ENCODE measurements at places on chromosomes 4 and X.

DNA sequence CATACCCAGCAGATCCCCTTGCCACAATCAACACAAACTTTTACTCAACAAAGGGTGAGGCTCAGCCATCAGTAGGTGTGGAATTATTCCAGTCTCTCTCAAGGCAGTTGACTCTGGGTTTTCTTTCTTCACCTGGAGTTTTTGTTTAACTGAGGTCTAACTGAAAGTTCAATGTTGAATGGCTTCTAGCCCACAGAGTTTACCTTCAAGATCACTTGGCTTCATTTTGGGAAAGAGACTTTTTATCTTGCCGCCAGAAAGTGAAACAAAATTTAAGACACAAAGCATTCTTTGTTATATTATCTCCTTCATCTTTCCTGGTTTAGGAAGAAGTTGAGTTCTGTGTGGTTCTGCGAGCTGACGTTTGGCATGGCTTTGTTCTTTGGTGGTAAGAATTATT, 83.8 kb upstream of the RASGEF1B start:
- no peak for DNase-seq

- no peak for DNase-seq
These were observed 33.0 kb downstream of the CCNG2 start for GRCh38 chr4:77190053-77190452.

DNA sequence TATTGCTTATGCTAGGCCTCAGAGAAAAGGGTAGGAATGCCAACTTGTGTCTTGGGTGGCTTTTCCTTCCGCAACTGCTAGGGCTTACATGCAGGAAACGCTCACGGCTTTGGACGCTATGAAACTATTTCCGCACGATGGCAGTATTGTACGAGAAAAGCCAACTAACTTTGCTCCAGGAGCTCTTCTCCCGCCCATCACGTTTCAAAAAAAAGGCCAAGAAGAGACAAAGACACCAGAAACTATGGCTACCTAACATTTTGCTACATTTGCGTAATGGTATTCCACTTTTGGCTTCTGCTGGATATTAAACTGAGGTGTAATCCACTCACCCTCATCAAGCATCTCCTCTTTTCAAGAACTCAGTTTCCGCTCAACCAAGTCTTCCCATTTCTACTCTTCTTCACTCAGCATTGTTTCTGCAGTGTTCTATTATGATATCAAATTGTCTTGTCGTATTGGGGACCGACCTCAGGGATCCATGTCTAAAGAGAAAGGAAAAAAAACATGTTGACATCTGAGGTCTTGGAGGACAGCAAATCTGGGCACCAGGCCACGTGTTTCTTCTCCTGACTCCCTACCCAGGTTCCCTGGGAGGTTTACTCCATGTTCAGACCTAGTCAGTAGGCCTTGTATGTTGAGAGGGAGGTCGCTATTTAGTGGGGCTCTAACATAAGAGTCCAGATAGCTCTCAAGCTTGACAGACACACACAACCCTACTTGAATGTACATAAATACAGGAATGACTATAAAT, 239.4 kb upstream of the STK26 start:
- no peak for DNase-seq

DNA sequence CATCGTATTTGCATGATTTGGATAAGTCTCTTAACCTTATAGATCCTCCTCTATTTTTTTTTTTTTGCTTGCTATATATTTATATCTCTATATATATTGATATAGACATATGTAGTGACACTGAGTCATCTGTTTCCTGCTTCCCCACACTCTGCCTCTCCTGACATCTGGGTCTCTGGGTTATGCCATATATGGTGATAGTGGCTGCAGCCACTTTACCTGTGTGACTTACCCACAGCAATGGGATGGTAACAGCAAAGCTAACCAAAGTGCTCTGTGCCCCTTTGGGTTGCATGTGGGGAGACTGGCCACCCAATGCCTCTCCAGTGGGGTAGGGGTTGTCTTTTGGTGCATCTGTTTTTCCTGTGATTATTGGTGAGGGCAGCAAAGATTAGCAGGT, 14.5 kb downstream of the CMC4 start:
- DNase-seq, result no peak

DNA sequence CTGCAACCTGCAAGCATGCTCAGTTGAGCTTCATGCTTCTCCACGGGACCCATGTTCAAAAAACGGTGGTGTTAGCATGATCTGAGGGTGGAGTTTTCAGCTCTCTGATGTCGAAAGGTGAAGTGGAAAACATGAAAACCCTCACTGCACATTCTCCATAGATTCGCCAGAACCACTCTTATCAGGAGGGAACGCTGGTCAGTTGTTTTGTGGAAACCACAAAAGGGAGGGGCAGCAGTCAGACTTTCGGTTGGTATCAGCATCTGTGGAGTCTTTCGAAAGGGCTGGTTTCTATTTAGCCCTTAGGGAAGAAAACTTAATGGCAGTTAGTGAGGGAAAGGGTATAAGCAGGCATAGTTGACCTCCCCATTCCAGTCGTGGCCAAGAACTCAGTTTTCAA, 12.6 kb downstream of the PPA2 start:
- no peak for DNase-seq

GRCh38 chrX:115560211-115560977, 580 bp upstream of the PLS3 start:
- no peak for DNase-seq

- DNase-seq, result no peak
These were observed 67.9 kb downstream of the SLAIN2 start for GRCh38 chr4:48409203-48409602.

DNA sequence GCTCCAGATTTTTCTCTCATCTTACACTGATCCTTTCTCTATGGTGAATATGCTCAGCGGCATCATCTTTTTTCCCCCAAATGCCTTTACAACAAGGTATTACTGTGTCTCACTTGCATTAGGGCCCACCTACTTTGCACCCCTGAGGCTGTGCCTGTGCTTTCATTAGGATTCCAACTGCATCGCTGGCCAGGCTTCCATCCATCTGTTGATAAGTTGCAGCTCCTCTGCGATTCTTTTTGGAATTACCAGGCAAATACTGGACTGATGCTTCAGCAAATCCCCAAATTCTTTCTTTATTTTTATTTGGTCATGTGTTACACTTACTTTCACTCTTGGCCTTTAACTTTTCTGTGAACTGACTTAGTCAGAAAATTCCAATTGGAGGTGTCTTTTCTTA, 77.3 kb downstream of the AFF2 start:
- no peak for DNase-seq

DNA sequence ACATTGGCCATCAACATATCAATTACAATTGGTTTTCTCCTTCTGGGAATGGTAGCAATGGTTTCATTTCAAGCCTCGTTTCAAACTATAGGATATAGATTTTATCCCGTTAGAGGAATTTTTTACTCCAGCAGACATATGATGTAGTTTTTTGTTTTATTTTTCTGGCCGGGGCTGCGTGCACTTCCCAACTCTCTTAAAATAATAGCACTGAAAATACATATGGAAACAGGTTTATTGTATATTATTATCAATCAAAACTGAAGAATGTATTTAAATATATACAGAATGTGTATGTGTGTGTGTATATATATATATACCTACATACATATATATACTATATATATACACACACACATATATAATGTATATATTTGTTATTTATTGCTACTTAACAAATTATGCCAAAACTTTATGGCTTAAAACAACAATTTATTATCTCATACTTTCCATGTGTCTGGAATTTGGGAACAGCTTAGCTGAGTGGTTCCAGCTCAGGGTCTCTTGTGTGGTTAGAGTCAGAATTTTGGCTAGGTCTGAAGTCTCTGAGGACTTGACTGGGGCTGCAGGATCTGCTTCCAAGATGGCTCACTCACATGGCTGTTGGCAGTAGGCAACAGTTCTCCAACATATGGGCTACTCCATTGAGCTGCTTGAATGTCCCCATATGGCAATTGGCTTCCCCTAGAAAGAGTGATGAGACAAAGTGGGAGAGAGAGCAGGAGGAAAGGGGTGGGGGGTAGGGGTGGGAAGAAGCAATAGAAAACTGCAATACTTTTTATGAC, 314.1 kb downstream of the PPP1R2C start:
- no peak for DNase-seq

GRCh38 chr4:17173300-17173699, 274.9 kb upstream of the LDB2 start:
- no peak for DNase-seq

- DNase-seq, result no peak
These were observed 166.8 kb downstream of the BTC start for GRCh38 chr4:74627504-74627903.

- no peak for DNase-seq
These were observed 90.8 kb downstream of the GATB start for GRCh38 chr4:151669990-151670389.

DNA sequence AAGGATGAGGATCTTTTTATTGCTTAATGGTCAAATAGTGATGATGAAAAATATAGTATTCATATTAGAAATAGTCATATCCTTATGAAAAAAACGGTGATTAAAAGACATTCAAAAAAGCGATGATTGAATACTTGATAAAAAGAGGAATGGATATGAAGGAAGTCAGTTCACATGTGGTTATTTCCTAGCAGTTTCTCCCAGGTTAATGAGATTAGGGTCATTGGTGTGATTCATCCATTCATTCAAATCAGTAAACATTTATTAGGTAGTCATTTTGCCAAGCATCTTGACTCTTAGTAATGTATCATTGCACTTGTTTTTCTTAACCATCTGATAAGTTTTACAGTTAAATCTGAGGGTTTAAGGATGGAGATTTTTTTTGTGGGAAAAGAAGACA, 294.1 kb downstream of the ARHGAP24 start:
- DNase-seq, result no peak

- DNase-seq, result no peak
These were observed 11.3 kb upstream of the YTHDC1 start for GRCh38 chr4:68361146-68361589.

DNA sequence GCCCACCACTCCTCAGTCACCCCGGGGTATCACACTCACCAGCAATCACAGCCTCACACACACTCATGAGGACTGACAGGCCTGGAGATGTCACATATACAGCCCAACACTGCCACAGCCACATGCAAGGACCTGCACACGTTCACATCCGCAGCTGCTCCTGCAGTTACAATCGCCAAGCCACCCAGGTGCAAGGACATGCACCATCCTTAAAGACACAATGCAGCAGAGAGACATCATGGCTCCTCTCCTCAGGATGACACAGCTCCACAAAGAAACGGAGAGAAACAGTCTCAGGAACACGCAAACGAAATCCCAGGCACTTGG, 1.1 kb downstream of the PCSK1N start:
- no peak for DNase-seq

DNA sequence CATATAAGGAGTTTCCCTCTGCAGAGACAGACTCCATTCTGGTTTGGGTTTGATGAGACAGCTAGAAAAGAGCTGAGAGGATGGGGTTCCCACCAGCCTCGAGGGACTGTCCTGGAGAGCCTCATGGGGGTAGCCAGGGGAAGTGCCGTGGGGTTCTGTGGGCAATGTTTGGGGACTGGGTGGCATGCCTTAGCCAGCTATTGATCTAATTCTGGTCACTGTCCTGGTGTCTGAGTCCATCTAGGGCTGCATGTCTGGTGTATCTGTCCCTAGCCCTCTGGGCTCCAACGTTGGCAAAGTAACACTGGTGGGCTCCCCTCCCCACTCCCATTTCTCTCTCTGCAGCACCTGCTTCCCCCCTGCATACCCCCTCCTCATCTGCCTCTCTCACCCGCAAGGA, 135.4 kb downstream of the SMIM20 start:
- no peak for DNase-seq

DNA sequence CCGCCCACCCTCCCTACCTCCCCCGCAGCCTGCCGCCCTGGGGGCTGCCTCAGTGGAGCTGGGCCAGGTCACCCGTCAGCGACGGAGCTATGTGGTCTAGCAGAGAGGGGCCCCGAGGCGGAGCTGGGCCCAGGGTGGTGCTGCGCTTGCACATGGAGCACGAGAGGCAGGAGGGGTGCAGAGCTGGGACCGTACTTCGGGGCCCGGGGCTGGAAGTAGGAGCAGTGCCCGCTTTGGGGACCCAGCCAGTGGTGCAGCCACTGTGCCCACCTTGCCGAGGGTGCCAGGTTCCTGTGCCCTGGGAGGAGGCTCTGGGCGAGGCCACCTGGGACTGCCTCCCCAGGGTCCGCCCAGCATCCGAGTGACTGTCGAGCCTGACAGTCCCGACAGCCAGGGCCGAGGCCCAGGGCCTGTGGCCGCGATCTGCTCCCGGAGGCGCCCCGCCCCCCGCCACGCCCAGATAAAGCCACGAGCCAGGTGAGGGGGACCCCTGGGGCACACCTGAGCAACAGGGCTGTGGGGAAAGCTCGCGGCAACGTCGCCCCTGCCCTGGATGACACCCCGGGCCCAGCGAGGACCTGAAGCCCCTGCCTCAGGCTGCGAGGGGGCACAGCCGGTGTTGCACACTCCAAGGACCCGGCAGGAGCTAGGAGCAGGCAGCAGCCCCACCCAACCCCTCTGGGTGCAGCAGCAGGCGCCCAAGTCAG, 117.5 kb downstream of the DNAAF6 start:
- DNase-seq, result no peak

GRCh38 chr4:183175631-183176232, 76.7 kb downstream of the WWC2 start:
- DNase-seq, result no peak

DNA sequence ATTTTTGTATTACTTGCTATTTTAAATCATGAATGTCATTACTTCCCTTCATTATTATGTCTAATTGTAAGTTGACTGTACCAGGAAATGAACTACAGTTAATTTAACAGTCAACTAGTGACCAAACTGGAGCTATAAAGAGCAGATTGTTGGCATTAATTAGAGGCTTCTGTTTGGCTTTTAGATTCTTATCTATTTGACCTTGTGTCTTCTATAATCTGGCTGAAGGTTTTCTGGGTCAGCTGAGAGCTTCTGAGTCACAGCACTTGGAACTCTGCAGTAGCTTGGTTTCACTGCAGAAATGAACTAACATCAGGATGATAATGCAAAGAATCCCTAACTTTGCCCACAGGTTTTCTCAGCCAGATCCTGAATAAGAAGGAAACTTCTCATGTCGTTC, 169.2 kb upstream of the LEF1 start:
- DNase-seq, result no peak

GRCh38 chr4:140743194-140743931, 12.8 kb downstream of the TBC1D9 start:
- DNase-seq, result no peak
